Mesenchymal stem cell (in vitro differentiated cells and primary cell): ENCODE measurements at places on chromosomes 11 and 22.

DNA sequence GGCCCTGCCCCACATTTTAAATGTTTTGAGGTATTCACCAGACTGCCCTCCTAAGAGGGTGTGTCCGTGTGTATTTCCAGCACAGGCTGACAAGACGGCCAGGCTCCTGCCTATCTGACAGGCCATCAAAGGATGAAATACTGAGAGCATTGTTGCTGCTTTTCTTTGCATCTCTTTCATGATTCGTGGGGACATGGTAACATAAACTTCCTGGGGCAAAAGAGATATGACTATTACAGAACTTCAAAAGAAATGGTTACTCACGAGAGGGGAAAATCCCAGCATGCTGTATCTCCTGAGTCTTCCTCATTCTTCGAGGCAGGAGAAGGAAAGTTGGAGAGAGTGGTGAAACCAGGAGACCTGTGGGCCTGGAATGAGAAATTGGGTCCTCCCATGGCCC, 10.3 kb upstream of the BIK start:
- peak; percentile 65 for DNase-seq

- no peak for DNase-seq
Observed at GRCh38 chr11:17185938-17186337, 21.8 kb downstream of the PIK3C2A start.

- no peak for DNase-seq
Observed at GRCh38 chr11:94302776-94303175, 1.6 kb upstream of the IZUMO1R start.

GRCh38 chr11:96328395-96329010, 14.5 kb downstream of the MAML2 start:
- DNase-seq, result no peak

DNA sequence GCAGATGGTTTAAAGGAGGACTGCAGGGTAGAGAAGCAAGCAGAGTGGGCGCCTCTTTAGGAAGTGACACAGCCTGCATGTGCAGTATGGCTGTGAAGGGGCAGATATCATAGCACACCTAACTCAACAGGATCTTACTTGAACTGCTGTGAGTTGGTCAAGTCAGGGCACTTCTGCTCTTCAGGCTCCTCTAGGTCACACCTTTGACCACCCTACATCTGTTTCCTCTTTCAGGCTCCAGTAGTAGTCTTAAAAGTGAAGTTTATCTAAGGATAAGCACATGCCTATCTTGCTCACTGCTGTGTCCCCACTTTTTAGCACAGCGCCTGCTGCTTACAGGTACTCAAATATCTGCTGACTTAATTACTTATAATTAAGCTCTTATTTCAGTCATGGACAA, 6.5 kb downstream of the MRPL16 start:
- DNase-seq, result no peak

DNA sequence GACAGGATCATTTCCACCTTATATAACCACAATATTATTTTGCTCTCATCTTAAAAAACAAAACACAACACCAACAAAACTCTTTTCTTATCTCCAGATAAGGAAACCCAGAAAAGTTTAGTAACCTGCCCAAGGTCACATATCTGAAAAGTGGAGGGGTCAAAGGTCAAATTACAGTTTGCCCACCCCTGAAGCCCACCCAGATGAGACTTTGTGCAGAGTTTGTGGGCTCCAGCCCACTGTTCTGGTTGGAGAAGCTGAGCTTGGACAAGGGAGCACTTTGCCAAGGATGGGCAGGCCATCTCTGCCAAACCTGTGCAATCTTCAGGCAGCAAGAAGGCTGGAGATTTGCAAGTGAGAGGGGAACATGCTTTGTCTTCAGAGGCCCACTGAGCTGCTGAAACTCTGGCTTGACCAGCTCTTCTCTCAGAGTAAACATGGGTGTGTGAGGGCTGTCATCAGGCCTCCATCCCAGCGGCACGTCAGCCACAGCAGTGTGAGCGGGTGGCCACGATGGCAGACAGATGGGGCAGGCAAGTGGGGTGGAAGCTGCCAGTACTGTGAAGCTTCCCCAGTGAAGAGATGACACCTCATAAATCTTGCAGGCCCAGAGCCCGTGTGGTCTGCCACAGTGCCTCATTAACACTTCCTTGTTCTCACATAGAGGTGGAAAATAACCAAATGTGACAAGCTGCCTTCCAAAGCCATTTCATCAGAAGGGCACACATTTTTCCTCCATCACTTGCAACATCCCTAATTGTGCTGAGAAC, 111.8 kb downstream of the CCDC81 start:
- DNase-seq, result no peak

DNA sequence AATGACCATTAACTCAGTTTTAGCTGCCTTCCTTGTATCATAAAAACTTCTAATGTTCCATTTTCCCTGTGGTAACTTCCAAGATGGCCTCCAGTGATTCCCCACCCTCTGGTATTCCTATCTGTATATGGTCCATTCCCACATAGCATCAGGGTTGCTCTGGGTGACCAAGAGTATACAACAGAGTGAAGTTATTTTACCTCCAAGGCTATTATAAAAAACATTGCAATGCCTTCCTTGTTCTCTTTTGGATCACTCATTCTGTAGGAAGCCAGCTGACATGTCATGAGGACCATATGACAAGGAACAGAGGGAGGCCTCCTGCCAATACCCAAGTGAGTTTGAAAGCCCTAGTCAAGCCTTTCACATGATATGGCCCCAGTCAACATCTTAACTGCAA, 30.1 kb downstream of the ZNF280B start:
- DNase-seq, result no peak

DNA sequence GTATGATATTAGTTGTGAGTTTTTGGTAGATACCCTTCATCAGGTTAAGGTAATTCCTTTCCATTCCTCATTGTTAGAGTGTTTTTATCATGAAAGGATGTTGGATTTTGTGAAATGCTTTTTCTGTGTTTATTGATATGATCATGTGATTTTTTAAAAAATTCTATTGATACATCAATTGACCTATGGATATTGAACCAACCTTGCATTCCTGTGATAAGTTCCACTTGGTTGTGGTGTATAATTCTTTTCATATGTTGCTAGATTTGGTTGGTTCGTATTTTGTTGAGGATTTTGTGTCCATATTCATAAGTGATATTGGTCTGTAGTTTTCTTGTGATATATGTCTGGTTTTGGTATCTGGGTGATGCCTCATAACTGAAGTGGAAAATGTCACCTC, 6.7 kb downstream of the ANKRD13D start:
- DNase-seq, result no peak

DNA sequence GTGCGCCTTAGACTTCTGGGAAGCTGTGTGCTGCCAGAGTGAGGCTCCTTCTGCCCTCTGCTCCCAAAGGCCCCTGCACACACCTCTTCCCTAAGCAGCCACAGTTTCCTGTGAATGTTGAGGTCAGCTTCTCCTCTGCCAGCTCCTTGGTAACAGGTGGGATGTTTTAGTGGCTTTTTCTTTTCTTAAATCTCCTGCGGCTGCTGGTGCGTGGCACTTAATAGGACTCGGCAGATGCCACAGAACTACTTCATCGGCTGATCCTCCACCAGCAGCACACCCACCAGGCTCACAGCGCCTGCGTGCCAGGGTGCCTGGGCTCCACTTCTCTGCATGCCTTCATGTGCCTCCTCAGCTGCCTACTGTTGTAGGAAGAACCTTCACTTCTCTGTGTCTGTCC, 87.8 kb downstream of the RCN1 start:
- DNase-seq, result no peak

- DNase-seq, result peak; percentile 86
Observed at GRCh38 chr11:6635082-6635932, 16.1 kb upstream of the TPP1 start.

DNA sequence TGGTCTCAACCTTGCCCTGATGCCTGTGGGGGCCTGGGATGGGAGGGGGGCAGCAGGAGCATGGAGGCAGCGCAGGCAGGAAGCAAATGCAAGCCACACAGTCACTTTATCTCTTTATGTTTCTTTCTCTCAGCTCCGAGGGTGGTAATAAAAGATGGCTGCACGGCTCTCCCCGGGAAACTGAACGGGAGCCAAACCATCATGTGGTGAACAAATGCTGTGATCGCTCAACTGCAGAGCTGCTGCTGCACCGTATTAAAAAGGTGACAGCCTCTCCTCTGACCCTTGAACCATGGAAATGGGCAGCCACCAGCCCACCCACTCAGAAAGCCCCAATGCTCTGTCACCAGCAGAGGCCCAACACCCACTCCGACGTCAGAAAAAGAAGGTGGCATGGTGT, 110.0 kb downstream of the TIMP3 start:
- no peak for DNase-seq

DNA sequence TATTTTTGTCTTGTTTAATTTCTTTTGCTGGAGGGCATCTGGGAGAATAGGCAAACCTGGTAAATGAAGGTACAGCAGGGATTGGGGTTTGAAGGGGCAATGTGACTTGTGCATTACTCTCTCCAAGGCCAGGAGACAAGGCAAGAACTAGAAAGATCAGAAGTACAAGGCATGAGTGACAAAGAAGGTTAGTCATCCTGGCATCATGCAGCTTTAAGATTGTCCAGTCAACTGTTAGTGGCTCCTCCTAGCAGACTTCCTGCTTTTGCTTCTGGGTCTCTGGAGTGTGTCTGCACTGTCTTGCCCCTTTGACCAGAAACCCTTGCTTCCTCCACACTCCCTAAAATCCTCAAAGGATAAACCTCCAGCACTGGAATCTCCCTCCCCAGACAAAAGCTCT, 27.2 kb upstream of the GLYATL1 start:
- DNase-seq, result no peak

DNA sequence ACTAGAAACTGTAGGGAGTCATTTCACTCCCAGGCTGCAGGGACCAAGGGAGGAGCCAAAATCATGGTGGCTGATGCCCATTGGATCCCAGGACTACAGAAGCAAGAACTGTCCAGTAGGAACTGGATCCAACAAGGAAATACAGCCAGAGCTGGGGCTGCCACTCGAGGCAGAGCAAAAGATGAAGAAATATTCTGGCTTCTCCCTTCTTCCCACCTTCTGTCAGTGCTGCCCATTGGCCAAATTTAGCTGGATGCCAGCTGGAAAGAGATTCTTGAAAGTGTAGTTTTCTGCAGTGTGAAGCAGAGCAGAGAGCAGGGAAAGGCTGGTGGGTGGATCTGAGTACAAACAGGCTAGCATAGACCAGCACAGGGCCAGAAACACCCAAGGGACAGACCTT, 45.6 kb downstream of the COMMD9 start:
- no peak for DNase-seq

DNA sequence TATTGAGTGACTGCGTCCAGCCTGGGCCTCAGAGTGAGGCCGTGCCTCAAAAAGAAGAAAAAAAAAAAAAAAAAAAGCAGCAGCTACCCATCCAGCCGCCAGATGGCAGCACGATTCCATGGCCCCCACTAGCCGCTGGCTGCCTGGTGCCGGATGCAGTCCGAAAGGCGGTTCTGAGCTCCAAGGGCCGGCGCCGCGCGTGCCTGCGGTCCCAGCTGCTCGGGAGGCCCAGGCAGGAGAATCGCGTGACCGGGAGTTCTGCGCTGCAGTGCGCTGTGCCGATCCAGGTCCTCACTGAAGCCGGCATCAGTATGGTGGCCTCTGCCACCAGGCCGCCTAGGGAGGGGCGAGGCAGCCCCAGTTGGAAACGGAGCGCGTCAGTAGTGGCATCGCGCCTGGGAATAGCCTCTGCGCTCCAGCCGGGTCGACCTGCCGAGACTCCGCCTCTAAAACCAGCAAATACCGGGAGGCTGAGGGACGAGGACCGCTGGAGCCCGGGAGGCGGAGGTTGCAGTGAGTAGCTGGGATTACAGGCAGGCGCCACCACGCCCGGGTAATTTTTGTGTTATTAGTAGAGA, 19.3 kb downstream of the SCARF2 start:
- DNase-seq, result peak; percentile 90

GRCh38 chr22:21636629-21637218, 4.2 kb downstream of the CCDC116 start:
- no peak for DNase-seq

DNA sequence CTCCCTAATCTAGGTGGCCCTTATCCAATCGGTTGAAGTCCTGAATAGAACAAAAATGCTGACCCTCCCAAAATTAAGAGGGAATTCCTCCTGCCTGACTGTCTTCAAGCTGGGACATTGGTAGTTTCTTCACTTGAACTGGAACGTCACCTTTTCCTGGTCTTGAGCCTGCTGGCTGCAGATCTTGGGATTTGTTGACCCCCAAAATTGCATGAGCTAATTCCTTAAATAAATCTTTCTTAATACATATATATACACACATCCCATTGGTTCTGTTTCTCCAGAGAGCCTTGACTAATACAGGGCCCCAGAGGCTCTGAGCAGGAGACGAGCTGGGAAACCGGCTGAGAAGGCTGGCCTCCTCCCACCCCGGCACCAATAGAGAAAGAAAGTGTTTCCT, 46.2 kb downstream of the TRIM29 start:
- no peak for DNase-seq

- DNase-seq, result no peak
Observed at GRCh38 chr22:49084206-49084605, 743.5 kb downstream of the BRD1 start.

DNA sequence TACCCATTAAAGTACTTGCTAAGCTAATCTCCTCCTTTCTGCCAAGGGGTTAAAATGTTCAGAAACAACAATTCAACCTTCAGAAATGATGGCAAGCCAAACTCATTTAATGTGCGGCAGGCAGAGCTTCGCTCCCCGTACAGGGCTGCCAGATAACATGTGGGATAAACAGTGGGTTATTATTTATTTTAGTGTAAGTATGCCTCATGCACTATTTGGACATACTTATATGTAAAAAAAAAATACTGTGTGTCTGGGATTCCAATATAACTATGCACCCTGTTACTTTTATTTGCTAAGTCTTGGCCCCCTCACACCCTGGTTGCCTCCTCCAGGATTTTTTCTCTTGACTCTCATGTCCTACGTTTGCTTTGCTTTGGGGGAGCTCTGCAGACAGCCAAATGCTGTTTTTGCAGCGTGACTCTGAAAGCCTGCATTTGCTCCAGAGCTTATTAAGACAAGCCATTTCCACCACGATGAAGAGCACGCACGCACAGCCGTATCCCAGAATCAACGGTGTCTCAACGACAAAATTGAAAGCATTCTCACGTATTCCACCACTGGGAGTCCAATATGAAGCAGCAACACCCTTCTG, 86.5 kb upstream of the SHANK2 start:
- DNase-seq, result no peak

GRCh38 chr11:117231842-117232091, at the start of gene PCSK7:
TSS of gene PCSK7 (minus strand) at chr11:117232073. CDS start at chr11:117229844, 2,229 bp downstream.
- peak; percentile 76 for DNase-seq

DNA sequence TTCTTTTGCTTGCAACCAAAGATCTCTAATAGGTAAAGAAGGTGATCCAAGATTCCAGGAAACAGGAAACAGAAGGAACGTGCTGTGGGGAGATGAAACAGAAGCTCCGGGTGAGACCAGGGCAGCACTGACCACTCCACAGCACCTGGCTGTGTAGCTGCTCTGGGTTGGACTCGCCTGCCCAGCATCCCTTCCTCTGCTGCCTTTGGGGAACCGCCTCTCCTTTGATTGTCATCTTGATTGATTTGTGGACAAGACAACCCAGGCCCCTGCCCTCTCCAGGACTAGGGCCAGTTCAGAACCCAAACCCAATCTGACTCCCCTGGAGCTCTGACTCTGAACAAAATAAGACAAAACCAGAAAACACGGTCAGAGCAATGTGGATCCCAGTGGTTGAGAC, 14.7 kb upstream of the APOBEC3A start:
- no peak for DNase-seq
